ELF-1 (cell line): ENCODE measurements at places on chromosomes 13 and 19.

DNA sequence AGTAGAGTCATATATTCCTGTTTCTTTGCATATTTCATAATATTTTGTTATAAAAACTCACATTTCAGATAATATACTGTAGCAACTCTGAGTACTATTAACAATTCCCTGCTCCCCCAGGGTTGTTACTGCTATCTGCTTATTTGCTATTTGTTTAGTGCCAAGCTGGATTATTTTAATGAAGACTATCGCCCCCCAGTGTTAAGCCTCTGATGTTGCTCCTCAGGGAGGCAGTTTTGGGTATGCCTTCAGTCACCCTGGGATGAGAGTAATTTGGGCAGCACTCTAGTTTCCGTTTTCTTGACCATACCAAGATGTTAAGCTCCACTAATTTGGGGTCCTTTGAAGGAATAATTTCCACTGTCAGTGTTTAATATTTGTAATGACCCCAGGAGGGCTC, 46.0 kb downstream of the MICU2 start:
- peak; percentile 28 for DNase-seq

GRCh38 chr13:73618275-73618865, 515.8 kb downstream of the KLF12 start:
- no peak for DNase-seq

- DNase-seq, result peak; percentile 49
Measured at GRCh38 chr19:50838239-50838638, 4.9 kb upstream of the KLK15 start.

DNA sequence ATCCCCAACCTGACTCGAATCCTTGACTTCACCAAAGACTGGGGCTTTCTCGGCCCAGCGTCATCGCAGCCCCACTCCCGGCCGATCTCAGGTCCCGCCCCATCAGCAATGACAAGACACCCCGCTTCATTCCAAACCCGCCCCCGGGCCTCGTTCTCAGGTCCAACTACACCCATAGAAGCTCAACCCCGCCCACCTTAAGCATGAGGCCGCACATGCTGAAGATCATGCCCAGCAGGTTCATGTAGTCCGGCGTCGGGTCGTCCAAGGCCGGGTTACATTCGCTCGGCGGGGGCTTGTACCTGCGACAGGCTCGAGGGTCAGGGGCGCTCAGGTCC, 2.3 kb downstream of the WDR83 start:
- no peak for DNase-seq

DNA sequence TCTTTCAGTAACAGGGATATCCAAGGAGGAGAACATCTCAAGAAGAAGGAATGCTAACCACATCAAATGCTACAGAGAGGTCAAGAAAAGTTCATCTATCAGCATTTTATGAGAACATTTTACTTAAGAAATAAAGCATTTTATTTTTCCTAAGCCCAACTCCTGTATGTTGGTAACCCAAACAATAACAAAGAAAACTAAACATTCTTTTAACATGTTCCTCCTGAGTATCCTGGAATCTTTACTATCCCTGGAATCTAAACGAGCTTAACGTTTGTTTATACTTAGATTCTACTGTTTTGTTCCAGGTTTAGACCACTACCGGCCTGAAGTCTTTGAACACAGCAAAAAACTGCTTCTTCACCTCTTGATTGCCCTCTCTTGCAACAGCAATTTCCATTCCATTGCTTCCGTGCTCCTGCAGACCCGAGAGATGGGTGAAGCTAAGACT, 89.7 kb downstream of the ZAR1L start:
- peak; percentile 45 for DNase-seq

- no peak for DNase-seq
Measured at GRCh38 chr19:7699417-7700401, 2.2 kb downstream of the FCER2 start.

GRCh38 chr19:1451916-1452801, 2.2 kb downstream of the APC2 start:
- no peak for DNase-seq

DNA sequence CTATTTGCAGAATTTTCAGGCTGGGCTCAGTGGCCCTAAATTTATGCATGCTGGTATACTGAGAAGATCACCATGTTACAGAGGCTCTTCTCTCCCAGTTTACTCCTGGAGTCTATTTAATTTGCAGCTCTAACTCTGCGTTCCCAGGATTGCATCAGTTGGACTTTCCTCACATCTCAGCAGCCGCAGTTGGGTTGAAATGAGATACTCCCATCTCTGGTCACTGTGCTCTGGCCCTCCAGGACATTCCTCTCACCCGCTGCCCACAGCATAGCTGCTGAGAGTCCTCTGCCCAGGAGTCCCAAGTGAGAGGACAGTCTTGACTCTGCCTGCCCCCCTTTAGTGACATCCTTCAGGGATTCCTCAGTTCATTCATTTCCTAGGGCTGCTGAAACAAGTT, 150.9 kb downstream of the LACC1 start:
- DNase-seq, result no peak

DNA sequence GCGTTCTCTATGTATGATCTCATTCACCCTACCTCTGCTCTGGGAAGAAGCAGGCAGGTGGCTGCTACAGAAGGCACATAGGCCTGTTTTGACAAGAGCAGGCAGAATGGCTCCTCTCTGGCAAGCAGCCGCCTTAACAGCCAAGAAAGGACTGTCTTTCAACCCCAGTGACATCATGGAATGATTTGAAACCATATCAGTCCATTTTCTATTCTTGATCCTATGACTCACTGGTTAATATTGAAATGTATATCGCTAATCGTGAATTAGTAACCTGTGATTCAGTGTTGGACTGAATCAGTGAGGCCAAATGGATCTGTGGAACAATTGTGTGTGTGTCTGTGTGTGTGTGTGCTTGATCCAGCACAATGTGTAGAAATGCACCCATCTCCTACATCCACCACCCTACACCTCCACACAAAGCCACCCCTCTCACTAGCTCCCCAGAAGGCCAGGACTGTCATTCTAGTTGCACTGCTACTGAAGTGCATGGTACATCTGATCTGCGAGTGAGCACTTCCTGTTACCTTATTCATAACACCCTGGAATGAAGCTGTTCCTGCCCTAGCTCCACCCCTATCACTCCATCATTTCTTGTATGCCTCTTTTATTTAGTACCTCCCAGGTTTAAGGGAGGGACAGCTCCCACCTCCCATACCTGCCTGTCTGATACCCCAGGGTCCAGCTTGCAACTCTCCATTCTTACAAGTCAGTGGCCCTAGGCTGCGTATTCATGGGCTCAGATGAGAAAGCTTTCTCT, 460.0 kb downstream of the FOXO1 start:
- no peak for DNase-seq

DNA sequence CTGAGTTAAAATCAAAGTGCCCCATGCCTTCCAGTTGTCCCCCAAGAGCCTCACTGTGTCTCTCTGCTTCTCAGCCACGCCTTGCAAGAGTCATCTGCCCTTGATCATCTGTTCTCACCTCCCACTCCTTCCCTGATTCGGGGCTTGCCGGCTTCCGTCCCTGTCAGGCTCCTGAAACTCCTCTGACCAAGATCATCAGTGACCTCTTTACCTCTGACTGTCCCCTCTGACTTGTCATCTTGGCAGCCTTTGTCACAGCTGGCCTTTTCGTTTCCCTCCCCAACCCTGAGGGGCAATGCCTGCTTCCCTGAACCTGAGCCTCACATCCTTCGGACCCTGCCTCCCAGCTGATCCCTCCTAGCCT, 66.3 kb downstream of the MAP4K1 start:
- no peak for DNase-seq

DNA sequence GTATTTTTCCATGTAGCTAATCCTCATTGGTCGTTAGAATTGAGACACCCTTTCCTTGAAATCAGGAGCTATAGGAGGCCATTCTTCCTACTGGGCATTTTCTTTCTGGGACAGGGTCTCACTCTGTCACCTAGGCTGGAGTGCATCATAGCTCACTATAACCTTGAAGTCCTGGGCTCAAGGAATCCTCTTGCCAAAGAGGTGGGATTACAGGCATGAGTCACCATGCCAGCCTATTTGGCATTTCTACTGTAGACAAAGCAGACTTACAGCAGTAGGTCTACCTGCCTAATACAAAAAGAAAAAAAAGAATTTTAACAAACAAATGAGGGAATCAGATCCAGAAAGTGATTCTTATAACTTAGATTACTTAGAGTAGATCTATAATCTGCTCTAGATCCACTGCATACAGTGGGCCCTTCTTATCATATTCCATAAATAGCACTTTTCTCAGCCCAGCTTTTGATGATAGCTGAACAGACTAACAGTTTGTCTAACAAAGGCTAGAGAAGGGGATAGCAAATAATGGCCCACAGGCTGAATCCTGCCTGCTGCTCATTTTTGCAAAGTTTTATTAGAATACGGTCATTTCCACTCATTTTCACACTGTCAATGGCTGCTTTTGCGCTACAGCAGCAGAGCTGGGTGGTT, 36.7 kb upstream of the USPL1 start:
- no peak for DNase-seq

DNA sequence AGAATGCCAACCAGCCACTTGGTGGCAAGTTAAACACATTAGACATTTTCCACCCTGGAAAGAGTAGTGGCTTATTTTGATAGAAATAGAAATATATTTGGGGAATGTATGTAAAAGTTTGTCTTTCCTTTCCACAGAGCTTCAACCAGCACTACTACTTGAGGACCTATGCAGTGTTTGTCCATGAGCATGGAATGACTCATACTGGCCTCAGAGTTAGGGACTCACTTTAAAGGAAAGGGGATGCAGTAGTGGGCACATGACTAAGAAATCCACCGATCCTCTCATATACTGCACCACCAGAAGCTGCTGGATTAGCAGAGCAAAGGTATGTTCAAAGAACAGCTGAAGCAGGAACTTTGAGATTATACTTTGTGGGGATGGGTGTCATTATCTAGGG, 62.6 kb downstream of the LACC1 start:
- no peak for DNase-seq

DNA sequence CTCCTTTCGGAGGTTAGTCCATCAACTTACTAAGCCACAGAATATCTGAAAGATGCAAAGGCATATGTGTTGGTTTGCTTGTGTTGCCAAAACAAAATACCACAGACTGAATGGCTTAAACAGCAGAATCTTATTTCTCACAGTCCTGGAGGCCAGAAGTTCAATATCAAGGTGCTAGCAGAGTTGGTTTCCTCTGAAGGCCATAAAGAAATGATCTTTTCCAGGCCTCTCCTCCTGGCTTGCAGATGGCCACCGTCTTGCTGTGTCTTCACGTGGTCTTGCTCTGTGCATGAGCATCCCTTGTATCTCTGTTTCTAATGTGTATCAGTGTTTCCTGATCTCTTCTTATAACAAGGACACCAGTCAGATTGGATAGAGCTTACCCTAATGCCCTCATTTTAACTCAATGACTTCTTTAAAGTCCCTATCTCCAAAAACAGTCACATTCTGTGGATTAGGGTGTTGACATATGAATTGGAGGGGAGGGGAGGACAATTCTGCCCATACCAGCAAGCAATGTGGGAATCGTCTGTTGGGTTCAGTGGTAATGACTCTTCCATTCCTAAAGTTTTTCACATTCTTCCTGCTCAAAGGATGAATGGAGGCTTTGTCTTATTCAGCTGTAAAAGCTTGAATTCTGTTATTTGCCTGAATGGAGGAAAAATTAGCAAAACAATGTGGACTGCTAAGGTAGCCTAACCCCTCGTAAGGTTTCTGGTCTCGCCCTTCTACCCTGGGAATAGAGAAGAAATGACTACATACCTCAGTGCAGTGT, 715.7 kb downstream of the DIAPH3 start:
- peak; percentile 85 for DNase-seq

GRCh38 chr19:46524308-46524707, 28.6 kb upstream of the PNMA8B start:
- no peak for DNase-seq

- no peak for DNase-seq
Measured at GRCh38 chr13:98543378-98544103, 33.4 kb downstream of the STK24 start.

DNA sequence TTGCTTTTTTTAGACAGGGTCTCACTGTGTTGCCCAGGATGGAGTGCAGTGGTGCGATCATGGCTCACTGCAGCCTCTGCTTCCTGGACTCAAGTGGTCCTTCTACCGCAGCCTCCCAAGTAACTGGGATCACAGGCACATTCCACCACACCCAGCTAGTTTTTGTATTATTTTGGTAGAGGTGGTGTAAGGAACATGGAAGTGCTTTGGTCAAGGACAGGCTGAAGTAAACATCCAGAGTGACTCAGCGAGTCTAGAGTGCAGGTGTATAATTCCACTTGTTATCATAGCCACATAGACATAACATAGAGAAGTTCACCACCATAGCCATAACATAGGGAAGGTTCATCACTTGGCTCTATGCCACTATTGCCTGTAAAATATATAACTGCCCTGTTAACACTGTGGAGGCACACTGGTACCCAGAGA, 98.6 kb downstream of the RBM26 start:
- no peak for DNase-seq

- peak; percentile 78 for DNase-seq
Measured at GRCh38 chr19:52584736-52585440, 14.8 kb downstream of the ZNF701 start.

- DNase-seq, result no peak
Measured at GRCh38 chr13:111864566-111864965, 202.4 kb upstream of the SOX1 start.

DNA sequence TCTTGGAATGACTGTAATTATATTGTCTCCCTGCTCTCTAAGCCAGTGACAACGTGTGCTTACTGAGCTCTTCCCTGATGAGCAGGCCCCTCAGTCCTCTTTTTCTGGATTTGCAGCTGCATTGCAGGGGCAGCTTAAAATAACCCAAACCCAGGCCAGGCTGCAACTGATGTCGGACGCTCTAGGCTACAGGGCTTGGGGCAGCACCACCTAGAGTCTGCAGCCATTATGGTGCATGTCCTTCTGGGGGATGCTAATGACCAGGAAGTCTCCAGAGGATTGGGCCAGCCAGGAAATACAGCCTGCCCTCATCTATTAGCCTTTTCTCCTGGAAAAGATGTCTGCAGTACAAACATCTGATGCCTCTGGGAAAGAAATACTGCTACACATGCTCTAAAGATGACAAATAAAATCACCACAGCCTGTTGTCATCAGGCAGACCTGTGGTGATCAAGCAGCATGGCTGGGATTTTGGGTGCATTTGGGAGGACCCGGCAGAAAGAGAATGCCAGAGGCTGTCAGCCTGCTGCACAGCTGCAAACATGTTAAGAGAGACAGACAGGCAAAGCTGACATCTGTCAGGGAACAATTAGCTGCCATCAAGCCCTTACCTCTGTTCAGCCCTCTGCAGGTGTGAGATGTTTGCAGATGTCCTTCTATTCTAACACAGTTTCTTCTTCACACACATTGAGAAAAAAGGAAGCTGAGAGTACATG, 51.8 kb downstream of the CCDC70 start:
- DNase-seq, result no peak

GRCh38 chr13:73985783-73986182, 148.4 kb downstream of the KLF12 start:
- no peak for DNase-seq
